ENCODE measurements at places on chromosomes 3 and 15.

GRCh38 chr3:78003090-78003489 is 963.2 kb downstream of the ROBO2 start:
- no peak for DNase-seq

DNA sequence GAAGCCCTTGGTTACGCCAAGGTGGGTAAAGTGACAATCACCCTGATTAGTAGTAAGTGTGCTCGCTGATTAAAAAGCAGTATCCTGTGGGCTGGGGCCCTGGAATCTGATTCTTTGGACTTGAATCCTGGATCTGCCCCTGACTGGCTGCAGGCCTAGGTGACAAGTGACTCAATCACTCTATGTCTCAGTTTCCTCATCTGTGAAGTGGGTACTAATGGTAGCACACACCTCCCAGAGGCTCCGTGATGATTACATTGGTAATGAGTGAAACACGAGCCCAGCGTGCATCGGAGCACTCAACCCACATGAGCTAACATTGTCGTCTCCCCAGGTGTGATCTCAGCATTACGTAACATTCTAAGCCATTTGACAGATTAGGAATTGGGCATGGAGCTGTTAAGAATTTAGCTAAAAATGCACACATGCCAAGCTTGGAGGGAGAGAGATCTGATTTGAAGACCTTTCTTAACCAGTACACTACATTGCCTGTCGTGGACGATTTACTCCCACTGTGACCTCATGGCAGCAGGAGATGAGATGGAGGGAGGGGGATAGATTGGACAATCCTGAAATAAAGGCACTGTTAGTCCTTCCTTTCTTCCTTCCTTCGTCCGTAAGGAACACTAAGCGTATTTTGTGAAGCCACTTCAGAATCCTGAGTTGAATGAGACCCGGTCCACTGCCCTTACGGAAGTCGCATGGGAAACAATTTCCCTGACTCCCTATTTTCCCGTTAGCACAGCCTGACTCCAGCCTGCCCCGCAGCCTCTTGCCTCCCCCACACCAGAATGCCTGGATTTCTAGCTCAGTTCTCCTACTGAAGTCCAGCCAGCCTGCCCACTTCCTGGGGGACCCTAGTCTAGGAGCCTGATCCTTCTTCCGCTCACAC is 32.1 kb downstream of the MGLL start:
- no peak for DNase-seq

DNA sequence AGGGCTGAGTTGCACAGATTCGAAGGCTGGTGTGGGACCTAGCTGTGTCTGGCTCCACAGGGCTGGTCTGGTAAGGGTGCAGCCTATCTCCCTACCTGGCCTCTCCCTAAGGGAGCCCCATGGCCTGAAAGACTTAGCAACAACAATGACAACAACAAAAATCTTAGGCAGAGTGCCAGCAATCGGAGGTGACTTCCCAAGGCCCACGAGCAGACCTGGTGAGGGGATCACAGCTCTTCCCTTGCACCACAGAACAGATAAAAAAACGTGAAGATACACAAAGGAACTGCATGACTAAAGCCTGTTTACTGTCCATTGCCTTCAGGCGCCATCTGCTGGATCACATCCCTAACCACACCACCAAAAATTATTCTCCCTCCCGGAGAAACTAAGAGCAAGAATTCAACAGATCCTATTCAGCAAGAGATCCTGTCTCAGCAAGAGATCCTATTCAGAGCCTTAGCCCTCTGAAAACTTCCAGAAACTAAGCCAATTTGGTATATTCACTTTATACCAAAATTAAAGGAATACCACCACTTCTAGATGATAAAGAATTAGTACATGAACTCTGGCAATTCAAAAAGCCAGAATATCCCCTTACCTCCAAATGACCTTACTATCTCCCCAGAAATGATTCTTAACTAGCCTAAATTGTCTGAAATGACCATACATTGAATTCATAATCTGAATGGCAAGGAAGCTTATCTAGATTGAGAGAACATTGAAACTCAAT is 24.1 kb upstream of the OR5K4 start:
- peak; percentile 49 for DNase-seq

DNA sequence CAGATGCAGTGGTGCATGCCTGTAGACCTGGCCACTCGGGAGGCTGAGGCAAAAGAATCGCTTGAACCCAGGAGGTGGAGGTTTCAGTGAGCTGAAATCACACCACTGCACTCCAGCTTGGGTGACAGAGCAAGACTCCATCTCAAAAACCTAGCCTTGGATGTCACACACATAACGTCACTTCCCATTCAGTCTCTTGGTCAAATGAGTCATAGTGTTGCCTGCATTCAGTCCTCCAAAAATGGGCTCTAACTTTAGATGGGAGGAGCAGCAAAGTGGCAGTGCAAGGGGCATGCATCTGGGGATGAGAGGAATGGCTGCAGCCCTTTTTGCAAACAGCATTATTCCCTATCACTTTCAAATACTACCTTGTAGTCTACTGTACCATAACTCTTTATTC is 62.9 kb upstream of the AGBL1 start:
- no peak for DNase-seq

DNA sequence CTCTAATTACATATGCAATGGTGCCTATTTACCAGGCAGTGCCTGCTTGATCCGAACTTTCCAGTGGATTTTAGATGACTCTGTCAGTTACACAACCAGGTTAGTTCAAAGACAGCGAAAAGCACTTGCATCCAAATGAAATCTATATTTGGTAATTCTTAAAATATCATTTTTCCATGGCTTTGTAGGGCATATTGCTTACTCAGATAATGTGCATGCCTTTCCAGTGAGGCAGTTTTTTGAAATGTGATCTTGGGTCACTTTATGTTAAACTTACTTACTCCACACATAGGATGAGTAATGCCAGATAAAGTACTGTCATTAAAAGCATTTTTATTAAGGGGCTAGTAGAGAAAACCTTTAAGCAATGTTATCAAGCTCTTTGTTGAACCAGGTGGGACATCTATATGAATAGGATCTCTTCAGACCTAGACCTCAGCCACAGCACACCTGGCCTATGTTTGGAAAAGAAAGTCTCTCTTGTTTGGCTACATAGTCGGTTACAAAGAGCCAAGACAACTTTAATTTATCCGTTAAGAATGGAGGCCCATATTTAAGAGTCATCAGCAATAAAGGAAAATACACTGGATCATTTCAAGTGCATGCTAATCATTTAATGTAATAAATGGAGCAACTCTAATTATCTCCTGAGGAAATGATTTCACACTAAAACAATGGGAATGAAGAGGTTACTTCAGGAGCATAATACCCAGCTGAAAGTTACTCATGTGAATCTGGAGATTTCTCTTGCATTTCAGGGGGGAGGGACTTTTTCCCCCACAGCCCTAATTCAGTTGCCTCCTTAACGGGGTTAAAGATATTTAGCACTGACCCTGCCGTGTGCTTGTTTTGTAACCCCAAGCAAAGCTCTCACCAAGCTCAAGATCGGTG is 56.3 kb upstream of the TMCO5A start:
- DNase-seq: no peak

GRCh38 chr15:69556344-69556743 is 103.7 kb downstream of the RPLP1 start:
- DNase-seq: no peak

- DNase-seq: no peak
These were observed 9.0 kb upstream of the C3orf33 start for GRCh38 chr3:155815030-155815545.

DNA sequence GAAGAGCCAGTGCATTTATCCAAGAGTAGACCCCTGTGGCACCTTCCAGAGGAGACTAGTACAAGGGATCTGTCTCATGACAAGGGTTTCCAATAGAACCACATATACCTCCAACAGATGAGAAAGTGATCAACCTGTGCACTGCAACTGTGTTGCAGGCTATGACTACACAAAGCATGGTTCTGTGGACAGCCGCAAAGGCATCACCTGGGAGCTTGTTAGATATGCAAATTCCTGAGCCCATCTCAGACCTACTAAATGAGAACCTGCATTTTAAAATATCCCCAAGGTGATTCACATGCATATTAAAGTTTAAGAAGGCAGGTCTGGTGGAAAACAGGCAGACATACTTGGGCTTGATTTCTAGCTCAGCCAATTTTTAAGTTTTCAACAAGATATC is 368.7 kb downstream of the FOXP1 start:
- DNase-seq: no peak

DNA sequence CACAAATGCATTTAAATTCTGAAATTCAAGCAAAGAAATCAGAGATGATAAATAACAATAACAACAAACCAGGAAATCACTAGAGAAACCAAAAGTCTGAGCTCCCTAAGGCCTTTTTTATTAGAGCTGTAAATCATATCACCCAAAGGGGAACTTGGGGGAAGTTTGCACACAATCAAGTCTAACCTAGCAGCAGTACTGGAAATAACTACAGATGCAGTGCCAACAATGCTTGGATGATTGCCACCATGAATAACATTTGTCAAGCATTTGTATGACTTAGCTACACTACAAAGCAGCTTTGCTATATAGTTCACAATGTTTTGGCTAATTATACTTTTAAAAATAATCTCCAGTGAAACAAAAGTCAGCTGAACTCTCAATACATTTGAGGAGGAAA is 27.8 kb downstream of the SHQ1 start:
- DNase-seq: no peak

- no peak for DNase-seq
These were observed 476.4 kb upstream of the AGTR1 start for GRCh38 chr3:148221303-148221702.

DNA sequence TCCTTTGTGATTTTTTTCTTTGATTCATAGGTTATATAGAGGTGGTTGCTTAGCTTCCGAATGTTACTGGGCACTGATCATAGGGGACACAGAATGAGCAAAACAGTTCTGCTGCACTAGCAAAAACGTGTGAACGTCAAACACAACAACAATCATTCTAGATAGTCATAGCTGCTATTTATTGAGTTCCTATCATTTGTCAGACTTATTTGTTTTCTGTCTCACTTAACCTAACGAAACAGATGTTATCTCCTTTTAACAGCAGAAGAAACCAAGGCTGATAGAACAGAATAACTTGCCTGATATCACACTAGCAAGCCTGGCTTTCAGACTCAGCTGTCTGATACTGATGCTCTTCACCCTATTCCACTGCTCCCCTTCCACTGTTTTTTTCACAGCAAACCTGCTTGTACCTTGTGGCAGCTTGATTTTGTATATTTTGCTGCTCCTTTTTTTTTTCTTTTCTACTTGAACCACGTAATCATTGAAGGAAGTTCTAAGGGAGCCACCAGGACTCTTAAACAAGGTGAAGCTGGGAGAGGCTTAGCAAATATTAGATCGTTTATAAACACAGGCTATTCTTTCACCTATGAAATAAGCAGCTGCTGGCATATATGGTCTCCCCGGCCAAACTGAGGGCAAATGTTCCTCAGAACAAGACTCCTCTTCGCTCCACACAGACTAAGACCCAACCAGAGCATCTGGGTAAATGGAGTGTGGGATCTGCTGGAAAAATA is 78.8 kb downstream of the MCF2L2 start:
- no peak for DNase-seq

DNA sequence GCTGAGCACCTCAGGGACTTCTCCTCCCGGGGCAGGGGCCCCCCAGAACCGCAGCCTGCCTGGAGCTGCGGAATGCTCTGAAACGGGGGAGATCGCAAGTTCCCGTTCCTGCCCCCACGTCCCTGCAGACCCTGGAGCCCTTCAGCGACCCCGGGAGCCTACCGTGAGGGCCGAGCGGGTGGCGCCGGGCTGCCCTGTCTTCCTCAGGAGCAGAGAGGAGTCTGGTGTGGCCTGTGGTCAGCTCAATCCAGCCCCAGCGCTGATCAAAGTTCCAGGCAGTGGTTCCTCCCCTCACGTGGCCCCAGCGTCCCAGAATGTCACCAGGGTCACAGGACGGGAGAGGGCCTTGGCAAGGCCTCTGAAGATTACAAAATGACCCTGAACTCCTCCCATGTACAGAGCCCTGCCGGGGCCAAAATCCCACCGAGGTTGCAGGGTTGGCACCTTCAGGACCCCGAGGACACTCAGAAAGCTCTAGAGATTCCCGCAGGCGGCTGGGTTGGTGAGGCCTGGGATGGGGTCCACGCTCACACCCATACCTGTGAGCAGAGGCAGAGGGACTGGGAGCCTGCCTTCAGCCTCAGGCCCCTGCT is at the start of gene CPN2:
Gene CPN2, minus strand, starts transcription at position 249 of the 593 bp plus-strand sequence. CDS start 8,626 bp downstream, outside the sequence.
- no peak for DNase-seq

DNA sequence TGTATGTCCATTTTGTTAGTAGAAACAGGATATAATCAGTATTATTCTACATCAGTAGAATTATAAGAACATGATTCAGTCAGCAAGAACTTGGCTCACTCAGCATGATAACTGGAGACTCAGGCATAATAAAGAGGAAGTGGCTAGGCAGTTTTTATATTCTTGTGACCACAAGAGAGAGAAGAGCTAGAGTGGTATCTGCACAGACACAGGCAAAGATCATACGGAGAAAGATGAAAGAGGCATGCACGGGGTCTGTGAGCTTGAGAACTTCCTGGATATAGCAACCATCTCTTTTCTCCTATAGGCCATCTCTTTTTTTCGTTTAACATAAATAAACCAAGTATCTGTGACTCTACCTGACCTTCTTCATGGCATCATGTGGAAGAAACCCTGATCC is 46.8 kb downstream of the MYO5A start:
- no peak for DNase-seq

DNA sequence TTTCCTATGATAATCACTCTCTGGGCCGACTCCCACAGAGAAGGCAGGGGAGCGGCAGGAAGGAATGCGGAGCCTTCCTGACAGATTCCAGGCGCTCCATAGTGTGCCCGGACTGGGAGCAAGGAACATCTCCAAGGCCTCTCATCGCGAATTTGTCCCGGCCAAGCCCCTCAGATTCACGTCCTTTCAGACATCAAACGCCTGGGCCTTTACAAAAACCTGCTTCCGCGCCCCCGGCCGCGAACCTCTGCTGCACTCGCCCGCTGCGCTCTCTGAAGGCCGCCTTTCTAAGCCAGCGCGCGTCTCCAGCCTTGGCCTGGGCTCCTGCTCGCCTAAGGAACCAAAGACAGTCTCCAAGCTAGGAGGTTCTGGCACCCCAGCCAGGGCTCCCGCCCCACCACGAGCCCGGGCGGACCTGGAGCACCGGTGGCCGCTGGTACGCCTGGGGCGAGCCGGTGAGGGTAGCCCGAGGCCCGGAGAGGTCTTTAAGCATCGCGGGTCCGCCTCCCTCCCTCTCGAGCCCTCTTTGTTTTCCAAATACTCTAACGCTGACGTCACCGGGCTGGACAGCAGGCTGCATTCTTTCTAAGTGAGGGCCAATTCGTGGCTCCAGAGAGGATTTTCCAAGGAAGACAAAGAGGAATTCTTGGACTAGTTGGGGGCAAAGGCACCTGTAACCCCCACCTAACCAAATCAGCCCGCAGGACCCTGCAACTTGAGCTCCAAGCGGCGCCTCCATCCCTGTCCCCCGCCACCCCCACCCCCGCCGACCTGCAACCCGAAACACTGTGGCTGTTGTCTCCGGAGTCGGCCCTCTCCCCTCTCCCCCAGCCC is 759 bp downstream of the AMOTL2 start:
- DNase-seq: peak; percentile 92

- no peak for DNase-seq
These were observed 898.7 kb downstream of the NSUN3 start for GRCh38 chr3:94961423-94962100.

GRCh38 chr3:146747928-146748327 is 142.8 kb upstream of the PLSCR5 start:
- no peak for DNase-seq

- no peak for DNase-seq
These were observed 349.9 kb downstream of the NLGN1 start for GRCh38 chr3:173747427-173747826.
